ENCODE measurements at places on chromosomes 6 and 20. TPM values are rescaled to one million over a fixed set of nuclear protein-coding genes. Genes with fewer than 3 reads are reported as not detected.

GRCh38 chr6:40391086-40391485 is 196.1 kb downstream of the LRFN2 start:
- no peak for DNase-seq

DNA sequence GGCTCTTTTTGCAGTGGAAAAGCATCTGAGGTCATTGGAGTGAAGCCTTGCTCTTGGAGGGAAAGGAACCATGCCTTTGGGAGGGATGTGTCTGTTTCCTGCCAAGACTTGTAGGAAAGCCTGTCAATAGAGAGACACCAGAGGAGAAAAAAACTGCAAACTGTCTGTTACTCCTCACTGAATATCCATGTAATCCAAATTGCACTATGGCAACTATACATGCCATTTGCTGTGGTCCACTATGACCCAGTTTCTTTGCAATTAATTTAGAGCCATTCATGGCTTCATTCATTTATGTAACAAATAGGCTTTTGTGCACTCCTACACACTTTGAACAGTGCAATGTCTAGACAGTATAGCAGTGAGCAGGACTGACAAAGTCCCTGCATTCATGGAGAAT is 296.5 kb downstream of the SLC35F1 start:
- DNase-seq = no peak

MDFI gene
- 15.2 TPM for total RNA-seq

DNA sequence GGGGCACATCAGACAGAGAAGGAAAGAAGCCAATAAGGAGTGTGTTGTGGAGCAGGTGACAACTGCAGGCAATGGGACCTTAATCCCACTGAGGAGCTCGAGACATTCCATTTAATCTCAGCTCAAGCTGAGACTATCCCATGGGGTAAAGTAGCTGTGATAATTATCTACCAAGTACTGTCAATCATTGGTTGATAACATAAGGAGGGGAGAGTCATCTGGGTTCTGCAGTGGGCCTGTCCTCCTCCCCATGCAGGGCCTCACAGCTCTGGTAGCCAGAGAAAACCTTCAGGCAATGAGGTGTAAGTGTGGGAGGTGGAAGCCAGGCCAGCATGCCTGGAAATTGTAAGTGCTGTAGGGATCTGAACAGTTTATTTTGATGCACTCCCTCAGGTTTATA is 375.0 kb upstream of the ARID1B start:
- DNase-seq = no peak

GRCh38 chr6:29887330-29887818 is 55.0 kb upstream of the HLA-A start:
- DNase-seq = peak; percentile 70

- no peak for DNase-seq
These were observed 21.9 kb downstream of the SGK1 start for GRCh38 chr6:134295953-134296553.

GJA1 gene
- total RNA-seq = 80.5 TPM

DNA sequence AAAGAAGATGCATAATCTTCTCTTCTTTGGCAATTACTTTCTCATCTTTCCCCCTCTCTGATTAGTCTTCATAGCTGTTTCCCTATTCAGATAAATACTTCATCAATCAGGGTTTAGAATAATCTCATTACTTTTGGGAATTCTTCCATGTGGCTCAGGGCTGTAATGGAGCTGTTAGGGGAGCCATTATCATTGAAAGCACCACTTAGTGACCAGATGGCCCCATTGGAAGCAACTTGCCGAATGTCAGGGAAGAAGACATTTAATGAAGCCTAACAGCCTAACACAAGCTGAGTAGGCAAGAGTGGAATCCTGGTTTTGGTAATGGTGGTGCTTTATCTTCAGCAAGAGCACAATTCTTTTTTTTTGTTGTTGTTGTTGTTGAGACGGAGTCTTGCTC is 45.0 kb downstream of the TIAM2 start:
- DNase-seq = no peak

LIN28B gene
- total RNA-seq = not detected

All from sciatic nerve (tissue), 2 donors.